ENCODE measurements at places on chromosomes 7 and 10. TPM values are rescaled to one million over a fixed set of nuclear protein-coding genes. Genes with fewer than 3 reads are reported as not detected.
A peak's percentile ranks its signal among the peaks of the same experiment; 100 is the strongest.

DNA sequence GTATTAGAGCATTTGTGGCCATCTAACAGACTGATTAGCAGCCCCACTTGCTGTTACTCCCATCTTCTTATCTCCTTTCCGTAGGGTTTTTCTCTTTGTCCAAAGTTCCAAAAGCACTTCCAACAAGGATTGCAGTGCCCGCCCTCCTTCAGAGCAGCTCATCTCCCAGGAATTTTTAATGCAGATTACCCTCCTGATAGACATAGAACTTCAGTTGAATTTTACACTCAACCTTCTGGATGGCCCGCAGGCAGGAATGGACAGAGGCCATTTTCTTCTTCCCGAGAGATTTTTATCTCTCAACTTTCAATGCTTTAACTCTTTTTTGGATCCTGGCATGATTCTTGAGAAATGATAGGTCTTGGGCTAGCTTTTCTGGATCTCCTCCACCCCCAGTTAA is 23.3 kb downstream of the PRKG1 start:
- peak; percentile 43 for DNase-seq

TMEM225B gene
- polyA plus RNA-seq = 0.17 TPM

DNA sequence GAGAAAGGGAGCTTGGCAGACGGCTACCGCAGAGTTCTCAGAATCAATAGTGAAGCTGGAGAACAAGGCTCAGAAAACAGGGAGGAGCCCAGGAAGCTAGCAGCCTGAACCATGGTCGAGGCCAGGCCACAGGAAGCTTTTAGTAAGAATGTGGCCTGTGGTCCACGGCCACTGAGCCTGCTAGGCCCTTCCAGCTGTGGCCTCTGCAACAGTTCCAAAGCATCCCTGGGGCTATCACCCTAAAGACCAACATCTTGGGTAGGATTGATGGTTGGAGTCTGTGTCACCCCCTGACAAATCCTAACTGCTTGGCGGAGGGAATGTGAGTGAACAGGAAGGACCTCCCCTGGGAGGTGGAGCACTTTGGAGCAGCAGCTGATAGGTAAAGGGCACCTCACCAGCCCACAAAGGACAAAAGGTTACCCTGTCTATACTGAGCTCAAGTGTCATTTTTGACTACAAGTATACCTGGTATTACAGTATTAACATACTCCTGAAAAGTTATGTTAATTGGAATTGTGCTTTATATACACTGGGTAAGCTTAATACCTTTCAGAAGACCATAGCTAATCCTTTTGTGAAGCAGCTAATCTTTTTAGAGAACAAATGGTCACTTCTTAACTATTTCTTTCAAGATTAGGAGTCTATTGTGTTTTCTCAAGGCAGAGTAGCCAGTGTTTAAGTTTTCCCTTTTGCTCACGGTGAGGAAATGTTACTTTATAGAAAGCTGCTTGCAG is 18.7 kb downstream of the PTPRE start:
- DNase-seq = no peak

GRCh38 chr10:89266721-89267453 is 15.3 kb upstream of the LIPA start:
- DNase-seq = no peak

- DNase-seq = no peak
Observed at GRCh38 chr7:66845379-66846095, 75.5 kb upstream of the TMEM248 start.

DNA sequence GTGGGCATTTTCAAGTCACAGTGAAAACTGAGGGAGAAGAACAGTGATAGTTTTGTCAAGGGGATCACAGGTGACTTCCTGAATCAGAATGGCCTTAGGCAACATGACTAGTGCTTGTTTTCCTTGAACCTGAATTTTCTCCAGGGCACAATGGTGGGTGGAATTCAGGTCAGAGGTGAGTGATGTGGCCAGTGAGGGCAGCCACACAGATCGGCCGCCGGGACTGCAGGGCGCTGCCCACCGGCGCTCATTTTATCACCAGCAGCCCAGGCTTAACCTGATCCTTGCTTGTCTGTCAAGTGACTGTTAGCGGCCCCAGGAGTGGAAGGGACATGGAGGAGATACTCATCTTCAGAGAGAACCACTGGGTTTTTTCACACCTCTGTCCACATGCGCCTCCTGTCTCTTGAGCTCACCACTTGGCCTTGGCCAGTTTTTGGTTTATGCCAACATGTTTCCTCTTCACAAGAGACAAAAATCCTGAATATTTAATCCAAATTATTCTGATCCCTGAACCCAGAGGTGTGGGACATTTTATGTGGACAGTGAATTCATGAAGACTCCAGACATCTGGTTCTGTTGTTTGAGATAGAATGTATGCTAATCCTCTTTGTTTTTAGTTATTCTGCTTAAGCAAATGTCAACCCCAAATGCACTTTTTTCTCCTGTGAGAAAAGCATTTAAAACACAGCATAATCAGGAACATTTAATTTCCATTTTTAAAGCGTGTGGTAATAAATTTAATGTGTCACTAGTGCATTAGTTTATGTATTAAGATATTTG is 108.7 kb downstream of the DOCK1 start:
- DNase-seq = no peak

- DNase-seq = no peak
Observed at GRCh38 chr7:143905509-143905908, 3.5 kb upstream of the TCAF1 start.
